ENCODE measurements at places on chromosomes 16 and 17.

DNA sequence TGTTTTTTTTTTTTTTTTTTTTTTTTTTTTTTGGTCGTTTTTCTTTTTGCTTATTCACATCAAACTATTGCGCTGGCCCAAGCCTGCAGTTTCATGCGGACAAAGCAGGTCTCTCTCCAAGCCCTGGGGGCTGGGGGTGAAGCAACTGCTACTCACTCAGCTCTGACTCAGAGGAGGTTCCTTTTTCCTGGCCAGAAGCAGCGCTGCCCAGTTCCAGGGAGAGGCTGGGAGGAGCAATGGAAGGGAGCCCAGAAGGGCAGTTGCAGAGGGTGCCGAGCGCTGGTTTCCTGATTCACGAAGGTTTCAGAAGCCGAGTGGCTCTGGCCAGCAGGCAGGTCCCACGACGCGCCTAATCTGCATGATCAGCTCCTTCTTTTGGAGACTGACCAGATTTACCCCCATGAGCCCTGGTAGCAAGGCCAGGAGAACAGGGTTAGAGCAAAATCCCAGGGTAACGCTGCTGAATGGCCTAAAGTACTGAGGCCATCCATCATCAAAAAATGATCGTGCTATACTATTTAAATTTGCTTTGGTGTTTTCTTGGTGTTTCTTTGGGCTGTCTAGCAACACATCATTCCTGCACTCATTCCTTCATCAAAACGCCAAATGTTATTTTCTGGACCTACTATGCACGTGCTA, 144.7 kb upstream of the SOX9 start:
- DNase-seq, result no peak

GRCh38 chr17:3887394-3887793, 5.5 kb downstream of the CAMKK1 start:
- DNase-seq, result no peak

DNA sequence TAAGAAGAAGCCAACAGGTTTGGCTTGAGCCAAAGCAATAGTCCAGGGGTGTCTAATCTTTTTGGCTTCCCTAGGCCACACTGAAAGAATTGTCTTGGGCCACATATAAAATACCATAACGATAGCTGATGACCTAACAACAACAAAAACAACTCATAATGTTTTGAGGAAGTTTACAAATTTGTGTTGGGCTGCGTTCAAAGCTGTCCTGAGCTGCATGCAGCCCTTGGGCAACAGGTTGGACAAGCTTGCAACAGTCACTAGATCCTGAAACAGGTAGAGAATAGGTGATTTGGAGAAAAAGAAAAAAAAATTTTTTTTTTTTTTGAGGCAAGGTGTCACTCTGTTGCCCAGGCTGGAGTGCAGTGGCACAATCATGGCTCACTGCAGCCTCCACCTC, 4.5 kb downstream of the CRYBA1 start:
- DNase-seq, result no peak

- no peak for DNase-seq
Observed at GRCh38 chr17:8542599-8543502, 87.7 kb downstream of the MYH10 start.

- no peak for DNase-seq
Observed at GRCh38 chr16:50519001-50519400, 29.2 kb upstream of the NKD1 start.
